ENCODE measurements at places on chromosomes 12 and 14.

DNA sequence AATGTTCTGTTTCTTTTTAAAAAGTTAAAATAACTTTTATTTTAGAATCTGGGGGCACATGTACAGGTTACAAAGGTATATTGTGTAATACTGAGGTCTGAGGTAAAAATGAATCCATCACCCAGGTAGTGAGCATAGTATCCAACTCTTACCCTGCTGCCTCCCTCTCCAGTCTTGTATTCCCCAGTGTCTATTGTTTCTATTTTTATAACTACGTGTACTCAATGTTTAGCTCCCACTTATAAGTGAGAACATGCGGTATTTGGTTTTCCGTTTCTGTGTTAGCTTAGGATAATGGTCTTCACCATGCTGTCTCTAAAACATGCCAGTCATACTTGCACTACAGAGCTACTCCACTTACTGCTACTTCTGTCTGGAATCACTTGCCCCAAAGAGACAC lies 8.4 kb downstream of the FBXO33 start:
- no peak for DNase-seq

- DNase-seq: no peak
Observed at GRCh38 chr14:100348253-100348729, 25.2 kb downstream of the SLC25A47 start.

DNA sequence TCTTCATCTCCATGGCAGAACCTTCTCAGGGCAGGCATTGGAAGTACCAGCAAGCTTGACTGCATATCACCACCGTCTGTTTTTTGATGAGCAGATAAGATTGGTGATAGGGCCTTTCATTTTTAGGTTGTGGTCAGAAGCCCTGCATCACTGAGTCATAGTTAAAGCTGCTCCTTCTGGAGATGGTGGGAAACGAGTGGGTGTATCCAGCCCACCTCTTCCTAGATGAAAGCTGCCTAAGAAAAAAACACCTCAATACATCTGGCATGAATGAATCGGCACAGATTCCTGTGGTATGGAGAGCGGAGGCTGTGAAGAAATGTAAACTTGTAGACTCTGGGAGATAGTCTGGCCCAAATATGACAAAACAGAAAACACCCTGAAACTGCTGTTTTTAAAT lies 248.7 kb upstream of the EGLN3 start:
- DNase-seq: no peak

DNA sequence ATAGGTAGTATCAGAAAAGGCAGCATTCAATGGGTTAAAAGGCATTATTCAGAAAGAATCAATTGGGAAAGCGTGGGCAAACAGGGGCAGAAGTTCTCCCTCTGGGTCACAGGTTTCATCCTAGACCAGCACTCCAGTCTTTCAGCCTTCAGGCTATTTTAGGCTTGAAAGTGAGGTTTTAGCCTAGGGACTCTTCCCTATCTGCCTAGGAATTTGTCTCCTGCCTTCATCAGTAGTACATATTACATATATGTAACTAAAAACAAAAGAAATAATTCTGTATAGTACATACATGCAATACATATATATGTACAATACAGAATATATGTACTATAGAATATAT lies 34.6 kb upstream of the PCNX1 start:
- no peak for DNase-seq

- DNase-seq: no peak
Observed at GRCh38 chr14:79658769-79659168, 552.5 kb downstream of the DIO2 start.

DNA sequence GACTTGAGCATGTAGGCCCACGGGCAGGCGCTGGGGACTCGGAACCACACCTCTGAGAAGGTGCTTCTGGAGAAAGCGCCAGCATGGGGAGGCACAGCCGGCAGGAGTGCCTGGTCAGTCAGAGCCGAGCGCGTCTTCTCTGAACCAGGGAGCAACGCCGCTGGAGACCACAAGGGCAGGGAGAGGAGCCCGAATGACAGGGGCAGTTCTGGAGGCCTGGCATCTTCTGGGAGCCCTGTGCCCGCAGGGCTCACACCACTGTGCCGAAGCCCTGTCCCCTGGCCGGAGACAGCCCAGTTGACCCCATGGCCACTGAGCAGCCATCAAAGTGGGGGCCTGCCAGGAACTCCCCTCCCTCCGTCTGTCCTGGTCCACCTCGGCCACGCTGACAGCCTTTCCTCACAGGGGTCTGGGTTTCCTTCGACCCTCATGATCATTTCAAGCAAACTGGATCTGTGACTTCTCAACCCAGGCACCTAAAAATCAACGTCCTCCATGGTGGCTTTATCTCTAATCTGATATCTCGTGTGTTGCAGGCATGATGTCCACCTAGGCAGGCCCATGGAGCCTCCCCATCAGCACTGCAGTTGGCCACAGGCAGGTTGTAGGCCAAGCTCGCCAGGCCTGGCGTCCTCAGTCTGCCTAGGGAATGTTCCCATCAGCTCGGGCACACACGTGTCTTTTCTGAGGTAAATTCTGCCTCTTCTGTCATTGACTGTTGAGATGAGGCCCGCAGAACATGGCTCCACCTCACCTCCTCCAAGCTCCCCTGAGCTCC lies 299.3 kb upstream of the RTL1 start:
- DNase-seq: no peak

- peak; percentile 88 for DNase-seq
Observed at GRCh38 chr12:1661553-1662335, 29.1 kb upstream of the ADIPOR2 start.

Measured in CD4-positive, alpha-beta T cell treated with Interleukin-21 for 1 hour (primary cell).